ENCODE measurements at places on chromosomes 13 and 19.

- DNase-seq, result no peak
These were observed 39.3 kb upstream of the ISYNA1 start for GRCh38 chr19:18477042-18477779.

GRCh38 chr13:64482373-64482772 lies 2747.8 kb downstream of the PCDH9 start:
- DNase-seq, result no peak

DNA sequence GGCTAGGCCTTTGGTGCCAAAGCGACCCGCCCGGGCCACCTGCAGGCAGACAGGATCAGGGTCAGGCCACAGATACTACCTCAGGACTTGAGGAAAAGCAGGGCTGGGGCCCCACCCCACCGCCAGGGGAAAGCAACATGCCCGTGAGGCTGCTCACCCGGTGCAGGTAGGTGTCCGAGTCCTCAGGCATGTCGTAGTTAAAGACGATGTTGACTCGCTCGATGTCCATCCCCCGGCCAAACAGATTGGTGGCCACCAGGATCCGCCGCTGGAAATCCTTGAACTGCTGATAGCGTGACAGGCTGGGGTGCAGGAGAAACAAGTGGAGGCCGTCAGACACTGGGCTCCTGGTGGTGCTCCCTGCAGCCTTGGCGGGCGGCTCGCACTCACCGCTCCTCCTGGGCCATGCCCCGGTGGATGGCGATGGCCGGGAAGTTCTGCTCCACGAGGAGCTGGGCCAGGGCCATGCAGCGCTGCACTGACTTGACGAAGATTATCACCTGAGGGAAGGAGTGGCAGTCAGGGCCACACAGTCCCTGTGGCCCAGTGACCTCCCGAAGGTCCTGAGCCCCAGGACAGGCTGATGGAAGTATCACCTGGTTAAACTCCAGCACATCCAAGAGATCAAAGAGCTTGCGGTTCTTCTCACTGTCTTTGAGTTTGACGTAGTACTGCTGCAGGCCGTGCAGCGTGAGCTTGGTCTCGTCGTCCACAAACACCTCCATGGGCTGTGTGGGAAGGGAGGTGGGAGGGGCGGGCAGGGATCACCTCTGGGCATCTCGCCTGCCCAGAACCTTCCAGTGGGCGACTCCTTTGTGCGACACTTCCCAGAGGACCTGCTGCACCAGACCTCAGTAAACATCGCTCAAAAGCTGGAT lies 9.8 kb downstream of the DDX39A start:
- no peak for DNase-seq

DNA sequence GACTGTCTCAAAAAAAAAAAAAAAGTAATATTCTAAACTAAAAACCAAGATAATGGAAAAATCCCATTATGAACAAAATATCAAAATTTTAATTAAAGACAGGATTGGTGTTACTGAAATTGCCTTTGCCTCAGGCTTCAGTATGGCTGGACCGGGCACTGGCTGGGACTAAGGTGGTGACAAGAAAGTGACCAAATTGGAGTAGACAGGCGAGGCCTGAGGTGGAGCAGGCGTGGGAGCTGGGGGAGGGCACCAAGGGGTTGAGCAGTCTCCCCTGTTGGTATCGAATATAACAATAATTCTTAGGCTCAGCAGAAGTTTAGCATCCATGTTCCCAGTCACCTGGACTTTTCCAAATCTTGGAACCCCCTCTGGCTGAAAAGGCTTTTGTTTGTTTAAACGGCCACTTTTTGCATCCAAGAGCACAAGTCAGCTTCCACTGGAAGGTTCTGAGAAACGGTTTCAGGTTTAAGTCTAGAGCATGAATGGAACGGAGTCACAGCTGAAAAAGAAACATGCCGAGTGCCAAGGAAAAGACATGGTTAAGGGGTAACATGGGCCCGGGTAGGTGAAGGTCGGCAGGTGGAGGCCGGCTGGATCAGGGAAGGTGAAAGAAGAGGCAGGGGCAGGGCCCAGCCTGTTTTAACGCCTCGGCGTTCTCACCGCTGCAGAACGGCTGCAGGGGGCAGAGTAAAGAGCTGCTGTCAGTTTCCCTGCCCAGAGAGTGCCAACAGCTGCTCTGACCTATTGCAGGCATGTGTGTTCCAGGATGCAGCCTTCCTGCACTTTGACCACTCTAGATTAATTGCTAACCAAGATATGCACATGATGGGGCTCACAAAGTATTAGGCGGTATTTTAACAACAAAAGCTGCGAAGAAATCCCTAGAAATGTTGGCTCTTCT lies 104.4 kb downstream of the TM9SF2 start:
- DNase-seq, result no peak

DNA sequence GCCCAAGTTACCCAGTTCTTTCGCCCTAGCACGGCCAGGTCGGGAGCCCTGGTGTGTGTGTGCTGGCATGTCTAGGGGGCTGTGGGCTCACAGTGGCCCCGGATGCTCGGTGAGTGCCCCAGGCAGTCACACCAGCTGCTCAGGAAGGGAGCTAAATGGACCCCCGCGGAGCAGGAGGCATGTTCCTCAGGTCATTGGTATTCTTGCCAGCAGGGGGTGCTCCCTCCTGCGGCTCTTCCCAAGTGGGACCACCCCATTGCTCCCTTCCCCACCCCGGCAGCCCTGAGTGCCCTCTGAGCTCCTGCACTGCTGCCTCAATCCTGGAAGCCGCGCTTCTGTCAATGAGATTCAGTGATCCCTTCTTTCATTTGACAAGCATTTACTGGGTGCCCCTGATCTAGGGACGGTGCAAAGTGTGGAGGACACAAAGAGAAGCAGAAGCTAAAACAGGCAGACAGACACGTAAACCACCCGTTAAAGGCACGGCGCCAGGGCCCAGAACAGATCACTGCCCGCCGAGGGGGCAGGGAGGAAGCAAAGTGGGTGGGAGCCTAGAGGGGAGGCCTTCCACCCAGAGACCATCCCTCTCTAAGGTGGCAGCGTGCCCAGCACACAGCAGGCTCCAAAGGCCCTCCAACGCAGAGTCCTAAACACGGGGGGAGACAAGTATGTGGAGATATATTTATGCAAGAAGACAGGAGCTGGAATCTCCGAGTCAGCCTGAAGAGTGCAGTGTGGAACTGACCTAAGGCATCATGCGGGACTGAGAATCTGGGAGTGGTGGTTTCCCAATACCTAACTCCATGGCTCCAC lies 5.2 kb upstream of the ADPRHL1 start:
- no peak for DNase-seq

GRCh38 chr13:109761695-109762094 lies 24.7 kb downstream of the IRS2 start:
- DNase-seq, result no peak

- DNase-seq, result no peak
These were observed 2.7 kb downstream of the COL5A3 start for GRCh38 chr19:10007371-10008183.
